Mucosa of descending colon (tissue), 3 donors: ENCODE measurements at places on chromosomes 6 and 20. TPM values are rescaled to one million over a fixed set of nuclear protein-coding genes. Genes with fewer than 3 reads are reported as not detected.

GRCh38 chr6:169487579-169488436 is 214.0 kb downstream of the WDR27 start:
- no peak for DNase-seq

DNA sequence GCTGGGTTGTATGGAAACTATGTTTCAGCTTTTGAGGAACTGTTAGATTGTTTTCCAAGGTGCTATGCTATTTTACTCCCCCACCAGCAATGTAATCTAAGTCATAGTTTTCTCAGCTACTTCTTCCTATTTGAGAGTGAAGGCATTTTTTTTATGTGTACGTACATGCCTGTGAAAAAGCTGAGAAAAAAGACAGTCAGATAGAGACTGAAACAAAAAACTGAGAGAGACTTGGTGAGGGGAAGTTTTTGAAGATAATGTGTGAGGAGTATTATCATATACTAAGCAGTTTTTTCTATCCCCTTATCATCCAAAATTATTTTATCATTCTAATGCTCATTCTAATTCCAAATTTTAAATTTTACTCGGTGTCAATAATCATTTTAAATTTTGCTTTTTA is 780.0 kb downstream of the BCKDHB start:
- DNase-seq: no peak

Gene NKAPL
- not detected for total RNA-seq

Gene DUSP22
- 80.6 TPM for total RNA-seq

- no peak for DNase-seq
These were observed 9.5 kb downstream of the FAM120B start for GRCh38 chr6:170316071-170316470.

- DNase-seq: no peak
These were observed 213.0 kb upstream of the SUPT3H start for GRCh38 chr6:45590696-45591184.

DNA sequence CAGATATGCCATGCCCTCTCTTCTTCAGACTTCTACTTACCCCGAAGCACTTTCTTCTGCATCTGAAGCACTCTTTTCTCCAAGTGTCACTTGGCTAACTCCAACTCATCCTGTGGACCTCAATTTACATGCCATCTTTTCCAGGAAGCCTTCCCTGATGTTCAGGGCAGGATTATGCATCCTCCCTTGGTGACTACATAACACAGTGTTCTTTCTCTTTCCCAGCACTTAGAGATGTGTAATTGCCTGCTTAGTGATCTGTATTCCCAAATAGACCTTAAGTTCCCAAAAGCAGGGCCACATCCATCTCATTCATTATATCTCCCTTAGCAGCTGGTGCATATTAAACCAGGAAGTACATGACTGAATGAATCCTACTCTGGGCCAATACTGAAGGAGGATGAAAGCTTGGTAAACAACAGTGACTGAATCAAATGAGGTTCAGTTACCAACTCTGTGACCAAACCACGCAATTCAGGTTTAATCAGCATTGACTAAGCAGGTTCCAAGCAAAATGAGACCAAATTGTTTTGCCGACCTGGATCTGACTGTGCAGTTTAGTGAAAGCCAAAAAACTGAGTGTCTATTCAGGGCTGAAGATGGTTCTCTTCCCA is 121.4 kb upstream of the TCF21 start:
- DNase-seq: no peak

GRCh38 chr6:150560004-150560883 is 39.4 kb upstream of the PLEKHG1 start:
- DNase-seq: no peak

GRCh38 chr20:51469578-51470498 is 72.7 kb downstream of the NFATC2 start:
- DNase-seq: no peak

Gene HLA-DRA
- 69.0 TPM for total RNA-seq

Gene GUCA1A
- total RNA-seq: not detected

DNA sequence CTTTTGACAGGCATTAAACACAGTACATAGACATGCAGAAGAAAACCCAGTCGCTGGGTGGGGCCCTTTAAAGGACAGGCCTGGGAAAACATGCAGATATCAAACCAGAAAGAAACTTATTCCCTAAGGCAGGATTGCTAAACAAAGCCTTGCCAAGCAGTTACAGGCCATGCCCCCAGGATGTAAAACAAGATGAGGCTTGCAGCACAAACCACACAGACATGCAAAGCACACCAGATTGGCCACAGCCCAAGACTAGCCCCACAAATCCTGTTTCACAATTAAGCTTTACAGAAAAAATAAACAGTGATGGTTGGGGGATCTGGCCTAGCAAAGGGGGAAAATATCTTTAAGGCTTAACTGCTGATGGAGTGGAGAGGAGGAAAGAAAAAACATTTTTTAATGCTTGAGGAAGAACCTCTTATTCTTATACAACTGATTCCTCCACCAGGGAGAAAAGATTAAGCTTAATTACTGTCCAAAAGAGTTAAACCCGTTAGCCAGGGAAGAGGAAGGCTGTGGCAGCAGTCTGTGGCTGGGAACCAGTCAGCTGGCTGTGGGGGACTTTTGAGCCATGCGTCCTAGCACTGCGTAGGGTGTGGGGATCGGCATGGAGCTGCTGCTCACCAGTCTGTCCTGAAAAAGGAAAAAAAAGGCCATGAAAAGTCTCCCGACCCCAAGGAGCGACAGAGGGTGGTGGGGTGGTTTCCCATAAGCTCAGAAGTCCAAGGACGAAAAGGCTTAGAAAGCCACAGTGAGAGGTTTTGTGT is 28.4 kb downstream of the COL19A1 start:
- no peak for DNase-seq

GRCh38 chr20:8423482-8423881 is 291.4 kb downstream of the PLCB1 start:
- no peak for DNase-seq

DNA sequence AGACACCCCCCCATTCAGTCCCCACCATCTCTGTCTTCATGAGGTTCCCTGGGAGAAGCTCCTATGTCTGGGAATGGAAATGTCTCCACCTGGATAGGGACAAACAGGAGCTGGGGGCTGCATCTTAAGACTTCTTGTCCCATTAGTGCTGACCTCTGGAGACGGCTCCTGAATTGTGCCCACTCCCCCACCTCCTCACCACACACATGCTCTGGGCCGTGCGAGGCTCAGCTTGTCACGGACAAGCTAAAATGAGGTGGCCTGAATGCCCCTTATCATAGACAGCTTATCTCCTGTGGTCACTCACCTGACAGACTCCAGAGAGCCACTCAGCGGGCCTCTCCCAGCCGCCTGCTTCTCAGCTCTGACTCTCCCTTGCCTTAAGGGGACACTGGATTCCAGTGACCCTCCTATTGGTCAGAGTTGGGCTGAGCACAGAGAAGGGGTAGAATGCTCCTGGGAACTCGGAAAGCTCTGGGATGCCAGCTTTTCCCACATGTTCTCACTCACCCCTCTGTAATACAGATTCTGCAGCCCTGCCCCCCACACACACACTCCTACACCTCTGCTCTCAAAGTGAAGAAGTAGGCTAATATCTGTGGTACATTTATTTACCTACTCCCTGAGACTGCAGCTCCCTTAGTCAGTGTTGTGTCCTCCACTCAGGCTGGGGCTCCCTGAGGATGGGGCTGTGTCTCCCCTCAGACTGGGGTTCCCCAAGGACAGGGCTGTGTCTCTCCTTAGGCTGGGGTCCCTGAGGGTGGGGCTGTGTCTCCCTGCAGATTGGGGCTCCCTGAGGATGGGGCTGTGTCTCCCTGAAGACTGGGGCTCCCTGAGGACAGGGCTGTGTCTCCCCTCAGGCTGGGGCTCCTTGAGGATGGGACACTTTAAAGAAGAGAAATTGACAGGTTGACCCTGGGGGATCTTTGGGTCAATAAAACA is 167.5 kb downstream of the VEGFA start:
- no peak for DNase-seq

Gene IMPG1
- total RNA-seq: not detected

Gene PSORS1C2
- total RNA-seq: not detected

- no peak for DNase-seq
These were observed 142.2 kb downstream of the MOXD1 start for GRCh38 chr6:132259070-132259469.

DNA sequence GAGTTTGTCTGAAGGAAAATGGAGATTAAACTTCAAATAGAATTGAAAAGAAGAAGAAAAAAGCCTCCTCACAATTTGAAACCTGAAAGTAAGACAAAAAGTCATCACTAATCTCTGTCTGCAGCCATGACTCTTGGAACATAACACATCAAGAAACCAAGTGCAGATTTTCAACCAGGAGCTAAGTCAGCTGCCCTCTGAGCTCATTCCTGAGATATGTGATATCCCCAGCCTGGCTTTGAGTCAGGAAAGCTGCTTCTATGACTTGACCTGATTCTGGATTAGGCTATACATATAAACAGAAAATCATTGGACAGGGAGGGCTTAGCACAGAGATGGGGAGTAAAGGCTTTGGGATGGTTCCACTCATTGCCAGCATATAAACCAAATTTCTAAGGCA is 891.4 kb downstream of the TFAP2A start:
- DNase-seq: no peak

- no peak for DNase-seq
These were observed 129.5 kb downstream of the GPX5 start for GRCh38 chr6:28655164-28655563.

Gene TGM2
- 14.9 TPM for total RNA-seq

Gene MUCL3
- not detected for total RNA-seq

GRCh38 chr6:10613077-10613476 is 81.3 kb downstream of the C6orf52 start:
- no peak for DNase-seq

DNA sequence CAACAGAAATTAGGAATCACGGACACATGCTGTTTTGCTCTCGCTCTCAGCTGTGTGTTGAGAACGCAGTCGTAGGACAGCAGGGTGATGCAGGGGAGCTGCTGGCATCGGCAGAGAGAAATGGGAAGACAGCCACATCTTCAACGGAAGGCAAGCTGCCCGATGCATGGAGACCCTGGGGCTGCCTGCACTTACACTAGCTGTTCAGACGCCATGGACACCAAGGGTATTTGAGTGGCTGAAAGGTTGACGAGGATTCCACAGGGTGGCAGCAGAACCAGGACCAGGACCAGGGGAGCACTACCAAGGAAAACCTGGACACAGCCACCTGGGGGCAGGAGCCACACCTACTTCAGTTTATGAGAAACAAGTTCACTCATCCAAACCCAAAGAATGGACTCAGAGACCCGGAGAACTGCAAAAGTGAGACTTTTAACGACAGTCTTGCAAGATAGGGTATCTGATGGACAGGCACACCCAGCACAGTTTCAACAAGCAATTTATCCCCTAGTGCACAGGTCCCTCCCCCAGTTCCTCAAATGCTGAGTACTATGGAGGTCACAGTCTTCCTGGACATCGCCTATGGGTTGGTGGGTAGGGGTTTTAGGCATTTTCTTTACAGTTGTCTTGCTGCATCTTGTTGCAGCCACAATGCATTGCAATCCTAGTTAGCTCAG is 56.3 kb upstream of the ENTPD6 start:
- DNase-seq: no peak
